ENCODE measurements at places on chromosomes 7 and 10.

DNA sequence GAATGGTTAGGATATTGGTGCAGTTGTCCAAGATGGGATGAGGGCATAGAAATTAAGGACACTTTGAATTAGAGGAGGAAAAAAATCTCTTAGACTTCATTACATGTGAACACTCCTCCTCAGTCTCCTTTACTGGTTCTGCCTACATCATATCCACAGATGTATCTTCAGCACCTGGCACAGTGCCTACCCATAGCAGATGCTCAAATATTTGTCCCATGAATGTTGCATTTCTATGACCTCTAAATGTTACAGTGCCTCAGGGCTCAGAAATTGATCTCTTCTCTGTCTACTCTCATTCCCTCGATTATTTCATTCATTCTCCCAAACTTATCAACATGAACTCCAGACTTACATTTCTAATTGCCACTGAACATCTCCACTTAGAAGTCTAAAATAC lies 17.1 kb downstream of the CNNM1 start:
- DNase-seq: peak; percentile 69

- DNase-seq: no peak
Measured at GRCh38 chr10:126940670-126941310, 35.6 kb downstream of the DOCK1 start.

- DNase-seq: no peak
Measured at GRCh38 chr7:16399265-16399831, 22.0 kb downstream of the CRPPA start.

DNA sequence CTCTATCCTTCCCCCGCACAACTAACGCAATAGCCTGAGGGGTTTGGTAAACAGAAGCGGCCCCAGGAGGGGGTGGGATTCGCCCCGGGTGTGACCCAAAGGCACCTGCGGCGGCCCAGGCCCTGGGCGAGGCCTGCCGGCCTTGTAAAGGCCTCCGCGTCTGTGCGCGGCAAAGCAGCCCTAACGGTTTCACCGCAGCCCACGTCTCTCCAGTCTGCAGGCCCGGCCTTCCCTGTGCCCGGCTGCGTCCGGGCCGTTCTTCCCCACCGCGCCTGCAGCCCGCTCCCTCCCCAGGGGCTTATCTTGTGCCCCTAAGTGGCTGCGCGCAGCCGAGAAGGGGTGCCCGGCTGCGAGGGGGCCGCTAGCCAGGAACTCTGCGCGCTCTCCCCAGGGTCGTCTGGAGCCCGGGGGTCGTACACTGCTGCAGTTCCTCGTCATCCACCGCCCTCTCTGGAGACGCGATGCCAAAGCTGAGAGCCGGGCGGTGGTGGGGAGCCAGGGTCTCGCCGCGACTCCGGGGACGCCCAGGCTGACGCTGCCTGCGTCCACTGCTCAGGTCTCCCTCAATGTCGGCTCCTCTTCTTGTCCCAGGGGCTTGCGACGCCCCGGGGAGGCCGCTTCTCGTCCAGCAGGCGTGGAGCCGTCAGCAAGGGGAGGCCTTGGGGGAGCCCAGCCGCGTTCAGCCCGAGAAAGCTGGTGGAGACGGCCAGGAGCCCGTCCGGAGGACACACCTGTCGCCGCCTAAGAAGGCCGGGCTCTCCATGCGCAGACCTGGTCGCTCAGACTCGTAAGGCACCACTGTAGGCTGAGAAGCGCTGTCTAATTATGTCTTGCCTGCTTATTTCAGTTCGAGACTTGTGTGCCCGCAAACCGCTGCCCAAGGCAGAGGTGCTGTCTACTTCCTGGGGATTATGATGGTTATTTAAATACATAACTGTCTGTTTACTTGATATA lies 132.3 kb downstream of the SPAG6 start:
- no peak for DNase-seq

- peak; percentile 90 for DNase-seq
Measured at GRCh38 chr7:55246171-55246570, 119.0 kb upstream of the LANCL2 start.

DNA sequence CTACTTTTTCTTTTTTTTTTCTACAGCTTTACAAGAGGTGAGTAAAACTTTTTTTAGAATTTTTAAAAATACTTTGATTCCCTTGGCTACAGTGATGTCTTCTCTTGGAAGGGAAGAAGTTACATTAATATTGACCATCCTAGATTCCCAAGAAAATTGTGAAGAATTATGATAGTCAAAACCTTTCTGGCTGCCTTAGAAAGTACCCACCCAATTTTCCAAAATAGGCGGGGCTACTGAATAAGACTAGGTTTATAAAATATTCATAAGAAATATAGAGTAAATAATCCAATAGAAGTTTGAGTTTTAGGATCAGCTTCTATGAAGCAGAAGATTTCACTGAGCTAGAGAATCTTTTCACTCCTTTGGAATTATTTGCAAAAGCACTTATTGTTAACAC lies 3.0 kb downstream of the COL1A2 start:
- peak; percentile 50 for DNase-seq

DNA sequence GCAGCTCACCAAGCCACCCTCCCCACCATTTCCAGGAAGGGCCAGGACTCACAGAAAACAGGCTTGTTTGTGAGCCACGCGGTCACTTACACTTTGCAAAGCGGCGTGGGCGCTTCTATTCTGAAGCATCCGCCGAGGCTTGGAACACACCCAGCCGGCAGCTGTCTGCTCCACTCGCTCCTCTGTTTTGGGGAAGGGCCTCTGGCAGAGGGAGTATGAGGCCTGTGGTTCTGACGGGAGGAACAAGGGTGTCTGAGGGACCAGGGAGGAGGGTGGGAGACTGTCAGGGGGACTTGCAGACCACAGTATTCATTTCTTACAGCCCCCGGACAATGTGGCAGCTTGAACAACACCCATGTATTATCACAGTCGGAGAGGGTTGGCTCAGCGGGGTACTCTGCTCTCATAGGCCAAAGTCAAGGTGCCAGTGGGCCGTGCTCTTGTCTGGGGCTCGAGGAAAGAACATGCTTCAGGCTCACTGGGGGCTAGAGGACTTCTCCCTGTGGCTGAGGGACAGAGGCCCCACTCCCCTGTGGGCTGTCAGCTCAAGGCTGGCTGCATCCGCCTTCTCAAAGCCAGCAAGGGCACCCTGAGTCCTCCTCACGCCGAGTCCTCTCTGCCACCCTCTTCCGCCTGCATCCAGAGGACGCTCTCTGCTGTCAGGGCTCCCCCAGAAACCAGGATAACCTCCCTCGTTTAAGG lies 60.4 kb upstream of the FAM20C start:
- peak; percentile 79 for DNase-seq

- no peak for DNase-seq
Measured at GRCh38 chr7:27771111-27771510, 31.1 kb downstream of the TAX1BP1 start.

DNA sequence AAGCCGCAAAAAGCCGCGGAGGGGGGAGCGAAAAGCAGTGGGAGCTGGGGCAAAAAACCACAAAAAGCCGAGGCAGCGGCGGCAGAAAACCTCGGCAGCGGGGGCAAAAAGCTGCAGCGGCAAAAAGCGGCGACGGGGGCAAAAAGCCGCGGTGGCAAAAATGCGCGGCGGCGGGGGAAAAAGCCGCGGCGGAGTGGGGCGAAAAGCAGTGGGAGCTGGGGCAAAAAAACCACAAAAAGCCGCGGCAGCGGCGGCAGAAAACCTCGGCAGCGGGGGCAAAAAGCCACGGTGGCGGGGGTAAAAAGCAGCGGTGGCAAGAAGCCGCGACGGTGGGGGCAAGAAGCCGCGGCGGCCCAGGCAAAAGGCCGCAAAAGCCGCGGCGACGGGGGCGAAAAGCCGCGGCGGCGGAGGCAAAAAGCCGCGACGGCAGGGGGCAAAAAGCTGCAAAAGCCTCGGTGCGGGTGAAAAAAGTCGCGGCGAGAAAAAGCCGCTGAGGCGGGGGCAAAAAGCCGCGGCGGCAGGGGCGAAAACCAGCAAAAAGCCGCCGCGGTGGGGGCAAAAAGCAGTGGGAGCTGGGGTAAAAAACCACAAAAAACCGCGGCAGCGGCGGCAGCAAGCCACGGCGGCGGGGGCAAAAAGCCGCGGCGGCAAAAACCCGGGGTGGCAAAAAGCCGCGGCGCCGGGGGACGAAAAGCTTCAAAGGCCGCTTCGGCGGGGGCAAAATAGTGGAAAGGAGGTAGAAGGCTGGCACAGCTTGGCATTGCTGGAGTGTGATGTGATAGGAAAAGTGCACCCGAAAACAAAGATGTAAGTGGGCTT lies 135.9 kb downstream of the ZNF92 start:
- DNase-seq: peak; percentile 5

GRCh38 chr7:139576179-139576973 lies 52.9 kb downstream of the CLEC2L start:
- no peak for DNase-seq

DNA sequence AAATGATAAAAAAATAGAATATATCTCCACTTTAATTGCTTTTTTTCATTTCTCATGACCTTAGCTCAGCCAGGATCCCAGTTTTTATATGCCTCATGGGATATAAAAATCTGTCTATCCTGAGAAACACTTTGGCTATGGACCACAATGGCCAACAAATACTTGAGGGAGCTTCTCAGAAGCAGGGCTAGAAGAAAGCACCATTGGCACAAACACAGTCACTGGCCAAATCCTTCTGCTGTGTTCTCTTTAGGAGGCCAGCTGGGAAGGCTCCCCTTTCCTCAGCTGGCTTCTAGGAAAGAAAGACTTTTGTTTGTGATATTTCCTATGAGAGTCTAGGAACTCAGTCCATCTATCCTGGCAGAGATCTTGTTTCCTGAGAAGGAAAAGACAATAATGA lies 856.2 kb upstream of the GHITM start:
- DNase-seq: no peak

GRCh38 chr7:83617858-83618257 lies 31.1 kb downstream of the SEMA3E start:
- no peak for DNase-seq

- no peak for DNase-seq
Measured at GRCh38 chr7:40828686-40829600, 694.1 kb downstream of the SUGCT start.

DNA sequence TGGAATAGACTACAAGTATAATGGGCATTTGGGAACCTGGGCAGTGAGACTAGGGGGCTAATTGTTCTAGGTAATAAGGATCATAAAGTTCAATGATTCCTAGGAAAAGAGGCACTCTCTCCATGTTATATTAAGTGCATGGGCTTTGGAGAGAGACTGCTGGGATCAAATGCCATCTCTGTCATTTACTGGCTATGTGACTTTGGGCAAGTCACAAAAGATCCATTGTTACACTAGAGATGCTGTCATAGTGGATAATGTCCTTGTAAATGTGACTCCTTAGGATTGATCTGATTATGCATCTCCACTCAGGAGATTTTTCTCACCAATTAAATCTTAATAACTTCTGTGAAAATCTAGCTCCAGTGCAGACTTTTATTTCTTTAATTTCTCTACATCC lies 156.3 kb upstream of the CACNA2D1 start:
- no peak for DNase-seq

- DNase-seq: no peak
Measured at GRCh38 chr7:151372612-151373265, 31.1 kb downstream of the NUB1 start.

DNA sequence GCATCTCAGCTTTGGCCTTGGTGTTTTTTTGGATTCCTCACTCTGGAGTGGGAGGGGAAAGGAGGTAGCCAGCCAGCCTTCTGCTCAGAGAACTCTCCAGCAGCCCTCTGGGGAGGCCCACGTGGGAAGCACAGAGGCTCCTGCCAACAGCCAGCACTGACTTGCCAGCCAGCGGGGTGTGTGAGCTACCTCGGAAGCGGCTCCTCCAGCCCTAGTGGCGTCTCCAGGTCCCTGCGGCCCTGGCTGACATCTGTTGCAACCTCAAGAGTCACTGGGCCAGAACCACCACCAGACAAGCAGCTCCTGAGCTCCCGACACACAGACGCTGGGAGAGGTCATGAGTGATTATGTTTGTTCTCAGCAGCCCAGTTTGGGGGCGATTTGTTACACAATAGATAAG lies 180.2 kb upstream of the FZD8 start:
- peak; percentile 50 for DNase-seq

- DNase-seq: no peak
Measured at GRCh38 chr10:108862676-108863350, 1060.5 kb downstream of the XPNPEP1 start.

- no peak for DNase-seq
Measured at GRCh38 chr7:155144371-155144770, 74.2 kb downstream of the HTR5A start.

DNA sequence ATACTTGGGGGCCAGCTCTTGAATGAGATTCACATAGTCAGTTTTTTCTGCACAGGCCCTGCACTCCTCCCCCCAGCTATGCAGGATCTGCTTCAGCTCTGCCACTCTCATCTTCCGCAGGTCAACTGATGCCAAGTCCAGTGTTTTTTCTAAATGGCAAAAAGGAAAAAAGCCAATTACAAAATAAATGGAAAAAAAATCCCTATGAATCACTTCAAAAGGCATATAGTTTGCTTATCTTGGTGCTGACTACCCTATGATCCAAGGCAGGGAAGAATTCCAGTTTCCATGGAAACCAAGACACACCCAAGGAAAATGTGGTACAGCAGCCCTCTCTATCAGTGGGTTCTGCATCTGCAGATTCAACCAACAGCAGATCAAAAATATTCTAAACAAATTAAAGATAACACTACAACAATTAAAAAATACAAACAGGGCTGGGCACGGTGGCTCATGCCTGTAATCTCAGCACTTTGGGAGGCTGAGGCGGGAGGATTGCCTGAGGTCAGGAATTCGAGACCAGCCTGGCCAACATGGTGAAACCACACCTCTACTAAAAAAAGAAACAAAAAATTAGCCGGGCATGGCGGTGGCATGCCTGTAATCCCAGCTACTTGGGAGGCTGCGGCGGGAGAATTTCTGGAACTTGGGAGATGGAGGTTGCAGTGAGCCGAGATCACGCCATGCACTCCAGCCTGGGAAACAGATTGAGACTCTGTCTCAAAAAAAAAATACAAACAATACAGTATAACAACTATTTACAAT lies 17.6 kb downstream of the CDNF start:
- DNase-seq: peak; percentile 23

DNA sequence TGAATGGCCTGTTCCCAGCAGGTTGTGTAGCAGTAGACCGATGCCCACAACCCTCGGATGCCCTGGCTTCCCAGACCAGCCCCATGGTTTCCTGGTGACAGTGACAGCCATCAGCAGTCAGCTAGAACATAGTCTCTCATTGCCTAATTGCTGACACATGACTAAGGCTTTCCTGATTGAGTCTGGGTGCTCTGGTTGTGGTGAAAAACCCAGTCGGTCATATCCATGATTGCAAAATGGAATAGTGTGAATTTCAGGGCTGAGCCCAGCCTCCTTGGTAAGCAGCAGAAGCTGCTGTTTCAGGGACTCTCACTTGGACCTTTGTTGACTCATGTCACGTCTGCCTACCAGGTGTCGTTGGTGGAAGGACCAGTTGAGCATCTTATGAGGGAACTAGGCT lies 36.6 kb downstream of the POR start:
- peak; percentile 85 for DNase-seq

DNA sequence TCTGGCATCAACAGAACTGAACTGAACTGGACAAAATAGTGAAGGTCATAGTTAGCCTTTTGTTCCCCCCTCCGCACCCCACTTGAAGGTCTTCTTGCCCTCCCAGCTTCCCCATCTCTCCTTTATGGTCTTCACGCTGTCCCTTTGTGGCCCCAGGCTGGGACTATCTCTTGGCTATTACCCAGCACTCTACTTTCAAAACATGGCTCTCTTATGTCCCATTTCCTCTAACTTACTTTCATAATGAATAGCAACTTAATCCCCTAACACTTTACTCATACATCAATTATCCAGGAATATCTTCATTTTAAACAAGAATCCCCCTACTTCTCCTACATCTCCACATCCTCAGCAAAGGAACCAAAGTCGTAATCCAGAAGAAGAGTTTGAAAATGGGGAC lies 135.3 kb upstream of the ITGB1 start:
- no peak for DNase-seq

GRCh38 chr10:52864201-52865106 lies 91.9 kb upstream of the MBL2 start:
- DNase-seq: peak; percentile 96

Data from myocyte (in vitro differentiated cells).